ENCODE measurements at places on chromosomes 4 and X.

DNA sequence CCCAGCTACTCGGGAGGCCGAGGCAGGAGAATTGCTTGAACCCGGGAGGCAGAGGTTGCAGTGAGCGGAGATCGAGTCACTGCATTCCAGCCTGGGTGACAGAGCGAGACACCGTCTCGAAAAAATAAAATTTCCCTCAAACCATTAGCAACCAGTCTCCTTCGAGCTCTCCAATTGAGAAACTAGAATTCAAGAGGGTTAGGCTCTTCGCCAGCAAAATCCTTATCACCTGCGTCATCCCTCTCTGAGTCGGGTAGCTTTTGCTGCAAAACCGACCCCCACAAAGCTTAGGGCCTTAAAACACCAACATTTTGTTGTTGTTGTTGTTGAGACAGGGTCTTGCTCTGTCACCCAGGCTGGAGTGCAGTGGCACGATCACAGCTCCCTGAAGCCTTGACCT lies 75.1 kb upstream of the DDX3X start:
- no peak for DNase-seq

DNA sequence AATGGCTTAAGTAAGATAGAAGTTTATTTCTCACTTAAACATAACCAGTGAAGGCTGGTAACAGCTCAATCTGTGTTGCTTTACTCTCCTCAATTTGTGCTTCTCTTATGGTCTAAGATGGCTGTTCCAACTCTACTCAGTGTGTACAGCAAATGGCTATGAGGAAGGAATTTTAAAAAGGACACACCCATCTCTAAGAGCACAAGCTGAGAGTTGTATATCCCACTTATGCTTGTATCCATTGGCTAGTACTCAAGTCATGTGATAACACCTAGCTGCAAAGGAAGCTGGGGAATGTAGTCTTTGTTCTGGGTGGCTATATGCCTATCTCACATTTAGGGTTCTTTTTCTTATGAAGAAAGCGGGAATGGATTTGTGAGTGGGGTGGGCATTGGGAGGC lies 63.3 kb downstream of the GPAT3 start:
- DNase-seq, result no peak

DNA sequence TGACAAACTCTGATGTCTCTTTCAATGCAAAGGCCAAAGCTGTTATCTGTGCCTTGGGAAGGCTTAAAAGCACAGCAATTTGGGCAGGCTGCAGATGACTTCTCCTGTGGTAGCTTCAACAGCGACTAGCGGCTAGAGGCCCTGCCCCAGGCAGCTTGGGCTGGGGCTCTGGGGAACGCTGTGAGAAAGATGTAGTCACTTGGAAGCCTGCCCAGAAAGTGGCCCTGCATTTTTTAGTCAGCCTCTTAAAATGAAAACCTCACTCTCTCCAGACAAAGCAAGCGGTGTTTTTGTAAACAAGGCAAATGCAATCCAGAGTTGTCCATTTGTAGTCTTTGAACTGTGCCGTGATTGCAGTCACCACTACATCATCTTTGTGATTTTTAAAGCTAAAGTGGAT lies 27.5 kb downstream of the PCYT1B start:
- DNase-seq, result no peak

GRCh38 chr4:151953312-151953711 lies 192.5 kb upstream of the GATB start:
- no peak for DNase-seq

DNA sequence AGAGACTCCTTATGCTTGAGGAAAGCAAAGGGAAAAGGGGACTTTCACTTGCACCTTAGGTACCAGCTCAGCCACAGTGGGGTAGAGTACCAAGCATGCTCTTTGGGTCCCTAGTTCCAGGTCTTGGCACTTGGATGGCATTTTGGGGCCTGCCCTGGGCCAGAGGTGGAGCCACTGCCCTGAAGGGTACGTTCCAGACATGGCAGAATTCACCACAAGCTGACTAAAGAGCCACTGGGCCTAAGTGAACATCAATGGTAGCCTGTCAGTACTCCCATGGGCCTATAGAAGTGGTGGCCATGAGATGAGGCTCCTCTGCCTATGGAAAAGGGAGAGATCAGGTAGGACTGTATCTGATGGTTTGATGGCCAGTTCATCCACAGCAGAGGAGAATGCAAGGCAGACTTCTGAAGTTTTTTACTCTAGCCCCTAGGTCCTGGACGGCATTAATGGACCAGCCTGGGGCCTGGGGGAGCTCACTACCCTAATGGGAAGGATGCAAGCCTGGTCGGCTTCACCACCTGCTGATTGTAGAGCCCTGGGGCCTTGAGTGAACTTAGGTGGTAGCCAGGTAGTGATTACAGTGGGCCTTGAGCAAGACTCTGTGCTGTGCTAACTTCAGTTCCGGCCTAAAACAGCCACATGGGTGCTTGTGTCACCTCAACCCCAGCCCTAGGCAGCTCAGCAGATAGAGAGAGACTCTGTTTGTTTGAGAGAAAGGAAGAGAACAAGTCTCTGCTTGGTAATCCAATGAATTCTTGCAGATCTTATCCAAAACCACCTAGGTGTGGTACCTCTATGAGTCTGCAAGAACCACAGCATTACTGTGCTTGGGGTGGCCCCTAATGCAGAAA lies 19.8 kb upstream of the HSFX4 start:
- no peak for DNase-seq

- no peak for DNase-seq
Observed at GRCh38 chr4:98994474-98995182, 893 bp upstream of the METAP1 start.

DNA sequence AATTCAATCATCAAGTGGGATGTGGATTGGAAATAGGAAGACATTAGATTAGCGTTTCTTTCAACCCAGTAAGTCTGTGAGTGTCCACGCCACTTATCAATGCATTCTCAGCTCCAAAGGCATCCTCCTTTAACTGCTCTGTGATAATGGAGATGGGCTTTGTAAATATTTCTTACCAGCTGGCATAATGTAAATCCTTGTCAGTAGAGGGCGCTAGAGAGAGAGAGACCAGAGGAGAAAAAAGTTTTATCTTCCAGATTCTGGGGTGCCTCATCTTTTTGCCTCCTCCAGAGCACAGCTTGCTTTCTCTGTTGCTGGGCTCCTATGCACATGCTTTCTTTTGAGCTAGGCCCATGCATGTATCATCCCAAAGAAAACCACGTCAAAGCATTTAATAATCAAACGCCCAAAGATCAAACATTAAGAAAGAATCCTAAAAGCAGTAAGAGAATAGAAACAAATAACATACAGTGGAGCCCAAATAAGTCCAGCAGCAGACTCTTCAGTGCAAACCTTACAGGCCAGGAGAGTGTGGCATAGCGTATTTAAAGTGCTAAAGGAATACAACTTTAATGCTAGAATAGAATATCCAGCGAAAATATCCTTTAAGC lies 9.6 kb upstream of the MTMR1 start:
- DNase-seq, result no peak

GRCh38 chr4:54268151-54268550 lies 39.1 kb downstream of the PDGFRA start:
- DNase-seq, result no peak

- no peak for DNase-seq
Observed at GRCh38 chr4:37528166-37528885, 157.8 kb downstream of the RELL1 start.

DNA sequence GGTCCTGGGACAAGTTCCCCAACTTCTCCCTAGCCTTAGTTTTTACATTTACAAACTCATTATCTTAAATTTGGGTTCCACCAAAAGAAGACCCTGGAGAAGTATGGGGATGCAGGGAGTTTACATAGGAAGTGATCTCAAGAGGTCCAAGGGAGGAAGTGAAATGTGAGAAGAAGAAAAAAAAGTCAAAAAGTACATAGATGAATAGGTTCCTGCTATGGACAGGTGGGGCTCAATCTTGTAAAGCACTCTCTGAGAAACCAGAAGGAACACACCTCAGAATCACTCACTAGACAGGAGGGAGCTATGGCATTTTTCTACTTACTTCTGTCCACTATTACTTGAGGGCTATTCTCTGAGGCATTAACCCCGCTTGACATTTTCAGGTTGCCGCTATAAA lies 56.6 kb downstream of the ARHGAP6 start:
- no peak for DNase-seq

DNA sequence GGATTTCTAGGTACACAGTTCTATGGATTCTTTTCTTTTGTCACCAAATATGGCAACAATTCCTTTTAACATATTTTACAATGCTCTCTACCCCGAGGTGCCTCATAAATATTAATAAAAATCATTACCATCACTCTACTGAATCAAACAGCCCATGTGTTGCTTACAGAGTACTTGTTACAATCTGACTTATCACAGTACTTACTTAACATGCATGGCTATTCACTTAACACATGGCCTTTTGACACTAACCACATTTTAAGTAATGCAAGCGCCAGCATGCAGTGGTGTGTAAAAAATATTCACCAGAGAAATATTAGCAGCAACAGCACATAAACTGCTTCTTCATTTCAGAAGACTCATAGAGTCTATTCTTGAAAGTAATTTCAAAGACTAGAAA lies 64.9 kb downstream of the BMP3 start:
- no peak for DNase-seq

- no peak for DNase-seq
Observed at GRCh38 chr4:156929386-156930105, 42.1 kb downstream of the PDGFC start.

- DNase-seq, result no peak
Observed at GRCh38 chrX:1925053-1925481, 310.2 kb downstream of the ASMT start.

GRCh38 chrX:10296576-10296975 lies 139.8 kb downstream of the CLCN4 start:
- DNase-seq, result no peak

DNA sequence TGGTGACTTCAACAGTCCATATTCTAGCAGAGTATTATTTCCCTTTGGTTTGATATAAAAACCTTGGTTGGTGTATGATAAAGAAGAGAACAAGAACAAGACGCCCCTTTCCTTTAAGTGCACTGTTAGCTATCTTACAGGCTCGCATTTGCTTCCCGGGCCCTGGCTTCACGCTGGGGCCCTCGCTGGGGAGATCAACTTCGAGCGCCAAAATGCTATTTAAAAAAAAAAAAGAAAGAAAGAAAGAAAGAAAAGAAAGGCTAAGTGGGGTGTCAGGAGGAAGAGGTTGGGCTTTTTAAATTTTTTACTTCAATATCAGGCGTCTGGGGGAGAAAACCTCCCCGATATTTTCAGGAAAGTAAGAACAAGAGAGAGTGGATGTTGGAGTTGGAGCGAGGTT lies 11.7 kb downstream of the ARX start:
- DNase-seq, result no peak

DNA sequence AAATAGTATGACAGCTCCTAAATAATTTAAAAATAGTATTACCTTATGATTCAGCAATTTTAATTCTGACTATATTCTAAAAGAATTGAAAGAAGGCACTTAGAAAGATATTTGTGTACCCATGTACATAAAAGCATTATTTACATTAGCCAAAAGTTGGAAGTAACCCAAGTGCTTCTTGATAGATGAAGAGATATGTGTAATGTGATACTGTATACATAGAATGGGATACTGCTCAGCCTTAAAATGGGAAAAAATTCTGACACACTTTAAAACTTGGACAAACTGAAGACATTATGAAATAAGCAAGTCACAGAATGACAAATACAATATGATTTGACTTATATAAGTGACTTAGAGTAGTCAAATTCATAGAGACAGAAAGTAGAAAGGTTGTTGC lies 112.2 kb downstream of the IDS start:
- DNase-seq, result no peak

- no peak for DNase-seq
Observed at GRCh38 chr4:137739391-137739790, 207.1 kb upstream of the PCDH18 start.

- DNase-seq, result no peak
Observed at GRCh38 chr4:66052426-66052825, 382.1 kb upstream of the EPHA5 start.

DNA sequence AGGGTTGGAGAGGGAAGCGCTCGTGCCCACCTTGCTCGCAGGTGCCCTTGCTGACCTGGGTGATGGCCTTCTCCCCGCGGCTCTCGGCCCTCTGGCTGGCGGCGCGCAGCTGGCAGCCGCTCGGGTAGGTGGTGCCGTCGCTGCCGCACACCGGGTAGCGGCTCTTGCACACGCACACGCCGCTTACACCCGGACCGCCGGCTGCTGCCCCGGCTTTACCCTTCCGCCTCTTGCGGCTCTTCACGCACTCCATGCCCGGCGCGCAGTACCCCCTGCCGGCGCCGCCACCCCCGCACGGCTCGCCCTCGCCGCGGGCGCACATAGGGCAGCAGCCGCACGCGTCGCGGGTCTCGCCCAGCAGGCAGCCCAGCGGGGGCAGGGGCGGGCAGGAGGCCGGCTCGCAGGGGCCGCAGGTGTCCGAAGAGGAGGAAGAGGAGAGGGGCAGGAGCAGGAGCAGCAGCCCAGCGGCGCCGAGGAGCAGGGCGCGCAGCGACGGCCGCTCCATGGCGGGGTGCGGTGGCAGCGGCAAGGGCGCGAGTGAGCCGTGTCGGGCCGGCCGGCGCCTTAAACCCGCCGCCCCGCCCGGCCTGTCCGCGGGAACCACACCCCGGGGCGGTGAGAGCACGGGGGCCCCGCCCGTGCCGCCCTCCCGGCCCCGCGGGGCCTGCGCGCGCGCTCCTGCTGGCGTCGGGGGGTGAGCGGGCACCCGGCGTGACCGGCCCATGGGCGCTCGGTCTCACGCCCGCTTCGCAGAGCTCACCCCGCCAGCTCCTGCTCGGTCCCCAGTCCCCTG lies at the start of gene IGFBP7:
TSS of gene IGFBP7 (minus strand) at position 539 of the 793 bp plus-strand sequence. CDS start at position 505, 34 bp downstream.
- no peak for DNase-seq

DNA sequence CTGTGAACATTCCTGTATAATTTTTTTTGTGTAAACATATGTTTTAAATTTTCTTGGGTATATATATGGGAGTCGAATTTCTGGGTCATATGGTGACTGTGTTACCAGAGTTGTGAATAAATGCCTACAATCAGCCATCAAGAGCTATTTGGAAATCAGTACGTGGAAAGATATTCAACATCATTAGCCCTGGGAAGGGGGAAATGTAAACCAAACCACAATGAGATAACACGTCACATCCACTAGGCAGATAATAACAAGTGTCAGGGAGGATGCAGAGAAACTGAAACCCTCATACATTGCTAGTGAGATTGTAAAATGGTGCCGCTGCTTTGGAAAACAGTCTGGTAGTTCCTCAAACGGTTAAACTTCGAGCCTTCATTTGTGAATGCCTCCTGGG lies 43.9 kb downstream of the LUZP4 start:
- DNase-seq, result no peak

GRCh38 chr4:148782284-148782683 lies 340.1 kb upstream of the NR3C2 start:
- DNase-seq, result no peak

DNA sequence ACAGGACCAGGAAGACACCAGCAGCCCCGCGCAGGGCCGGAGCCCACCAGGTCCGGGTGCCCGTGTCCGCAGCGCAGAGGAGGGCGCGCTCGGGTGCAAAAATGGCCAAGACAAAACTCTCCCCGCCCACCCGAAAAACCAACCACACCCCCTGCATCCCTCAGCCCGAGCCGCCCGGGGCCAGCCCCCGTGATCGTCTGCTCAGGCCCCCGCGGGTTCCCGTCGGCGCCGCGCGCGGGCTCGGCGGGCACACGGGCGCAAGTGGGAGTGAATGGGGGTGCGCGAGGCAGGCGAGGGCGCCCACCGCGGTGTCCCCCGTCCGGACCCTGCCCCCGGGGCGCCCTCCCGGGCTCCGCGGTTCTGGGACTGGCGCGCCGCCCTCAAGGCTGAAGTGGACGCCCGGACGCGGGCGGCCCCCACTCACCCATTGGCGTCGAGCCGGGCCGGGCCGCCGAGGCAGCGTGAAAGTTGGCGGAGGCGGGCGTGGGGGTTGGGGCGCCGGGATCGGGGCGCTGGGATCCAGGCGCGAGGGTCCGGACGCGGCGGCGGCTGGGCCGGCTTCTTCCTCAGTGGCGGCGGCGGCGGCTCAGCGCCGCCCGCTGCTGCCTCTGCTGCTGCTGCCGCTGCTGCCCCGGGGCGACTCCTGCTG lies 393 bp downstream of the SH3KBP1 start:
- no peak for DNase-seq
